ENCODE measurements at places on chromosomes 1 and 21.

DNA sequence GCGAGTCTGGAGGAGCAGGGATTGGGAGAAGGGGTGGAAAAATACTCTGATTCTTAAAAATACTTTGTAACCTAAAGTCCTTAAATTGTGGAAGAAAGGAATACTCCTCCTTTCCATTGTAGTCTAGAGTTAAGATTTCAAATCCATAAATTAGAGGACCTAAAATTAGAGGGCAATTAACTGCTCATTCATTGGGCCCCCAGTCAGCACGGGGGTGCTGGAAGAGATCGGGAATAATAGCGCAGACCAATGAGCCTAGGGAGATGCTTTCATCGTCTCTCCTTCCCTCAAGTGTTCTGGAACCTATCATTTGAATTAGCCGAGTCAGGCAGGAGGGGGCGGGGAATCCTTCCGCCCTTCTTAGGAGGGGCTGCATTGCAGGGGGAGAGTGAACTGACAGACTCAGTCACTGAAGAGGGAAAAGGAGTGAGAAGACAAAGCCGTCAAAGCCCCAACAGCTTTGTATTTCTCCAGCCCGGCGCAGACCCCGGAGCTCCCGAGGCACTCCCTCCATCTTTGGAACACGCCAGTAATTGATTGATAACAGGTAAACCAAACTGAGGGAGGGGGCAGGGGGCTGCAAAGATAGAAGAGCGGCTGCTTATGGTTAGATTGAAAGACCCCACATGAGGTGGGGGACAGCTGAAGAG is at the start of gene MLLT11:
TSS of gene MLLT11 (plus strand) at position 391 of the 650 bp plus-strand sequence. CDS start 6,828 bp downstream, outside the sequence.
- peak; percentile 61 for DNase-seq

DNA sequence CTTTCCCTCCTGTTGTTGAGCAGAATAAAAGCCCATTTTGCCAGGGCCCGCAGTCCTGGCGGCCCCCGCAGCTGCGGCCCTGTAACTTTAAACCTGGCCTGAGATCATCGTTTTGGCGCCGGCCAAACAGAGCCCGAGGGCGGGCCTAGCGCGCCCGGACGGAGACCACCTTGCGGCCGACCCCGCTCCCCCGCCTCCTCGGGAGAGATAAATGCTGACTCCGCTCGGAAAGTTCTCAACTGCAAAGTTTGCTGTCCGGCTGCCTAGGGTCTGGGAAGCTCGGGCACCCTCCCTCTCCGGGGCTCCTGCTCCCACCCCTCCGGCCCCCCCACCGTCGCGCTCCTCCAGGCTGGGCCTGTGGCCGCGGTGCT is at the start of gene PDPN:
TSS of gene PDPN (plus strand) at position 238 of the 371 bp plus-strand sequence. CDS start 202 bp downstream, outside the sequence.
- peak; percentile 8 for DNase-seq

- DNase-seq: peak; percentile 14
These were observed 20.0 kb downstream of the HTR6 start for GRCh38 chr1:19684677-19685076.

- no peak for DNase-seq
These were observed 10.3 kb downstream of the DUSP23 start for GRCh38 chr1:159791031-159791430.

- no peak for DNase-seq
These were observed 185.6 kb upstream of the RUNX1 start for GRCh38 chr21:35234725-35235124.

GRCh38 chr1:3029481-3029961 is 8.3 kb downstream of the ACTRT2 start:
- DNase-seq: no peak

GRCh38 chr1:39617488-39618049 is 21.9 kb downstream of the HEYL start:
- no peak for DNase-seq

DNA sequence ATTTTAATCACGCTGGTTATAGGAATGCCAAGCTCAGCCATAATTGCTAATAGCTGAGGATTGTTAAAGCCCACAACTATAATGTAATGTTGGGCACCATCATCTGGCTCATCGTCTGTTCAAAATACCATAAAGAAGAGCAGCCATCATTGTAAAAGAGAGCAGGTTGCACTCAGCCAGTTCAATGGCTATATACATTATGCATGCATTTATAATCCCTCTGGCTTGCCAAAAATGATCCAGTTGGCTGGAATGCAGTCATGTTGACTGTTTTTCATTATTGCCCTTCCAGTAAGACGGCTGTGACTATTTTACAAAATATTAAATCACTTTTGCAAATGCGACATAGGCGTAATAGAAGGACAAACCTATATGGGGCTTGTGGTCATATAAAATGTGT is 85.3 kb downstream of the SPAG17 start:
- no peak for DNase-seq

GRCh38 chr1:163844459-163844858 is 522.7 kb downstream of the NUF2 start:
- peak; percentile 80 for DNase-seq

- no peak for DNase-seq
These were observed 40.2 kb downstream of the RGS2 start for GRCh38 chr1:192849011-192849410.

GRCh38 chr1:98906809-98907208 is 97.9 kb downstream of the PLPPR5 start:
- DNase-seq: no peak

GRCh38 chr1:106515375-106515774 is 541.1 kb upstream of the PRMT6 start:
- no peak for DNase-seq

DNA sequence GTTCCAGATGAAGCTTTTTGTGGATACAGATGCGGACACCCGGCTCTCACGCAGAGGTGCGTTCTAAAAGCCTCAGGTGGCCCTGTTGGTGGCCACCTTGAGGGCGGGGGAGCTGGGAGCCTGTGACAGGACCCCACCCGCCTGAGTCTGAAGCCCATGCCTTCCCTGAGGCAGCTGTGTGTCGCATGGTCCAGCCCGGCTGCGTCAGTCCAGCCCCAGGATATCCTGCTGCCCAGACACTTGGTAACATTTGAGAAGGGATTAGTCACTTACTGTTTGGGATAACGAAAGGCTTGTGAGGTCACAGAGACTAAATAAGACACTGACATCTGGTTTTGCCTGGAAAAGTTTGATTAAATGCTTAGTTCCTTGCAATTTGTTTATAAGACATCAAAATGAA is 68.9 kb downstream of the UCK2 start:
- peak; percentile 85 for DNase-seq

DNA sequence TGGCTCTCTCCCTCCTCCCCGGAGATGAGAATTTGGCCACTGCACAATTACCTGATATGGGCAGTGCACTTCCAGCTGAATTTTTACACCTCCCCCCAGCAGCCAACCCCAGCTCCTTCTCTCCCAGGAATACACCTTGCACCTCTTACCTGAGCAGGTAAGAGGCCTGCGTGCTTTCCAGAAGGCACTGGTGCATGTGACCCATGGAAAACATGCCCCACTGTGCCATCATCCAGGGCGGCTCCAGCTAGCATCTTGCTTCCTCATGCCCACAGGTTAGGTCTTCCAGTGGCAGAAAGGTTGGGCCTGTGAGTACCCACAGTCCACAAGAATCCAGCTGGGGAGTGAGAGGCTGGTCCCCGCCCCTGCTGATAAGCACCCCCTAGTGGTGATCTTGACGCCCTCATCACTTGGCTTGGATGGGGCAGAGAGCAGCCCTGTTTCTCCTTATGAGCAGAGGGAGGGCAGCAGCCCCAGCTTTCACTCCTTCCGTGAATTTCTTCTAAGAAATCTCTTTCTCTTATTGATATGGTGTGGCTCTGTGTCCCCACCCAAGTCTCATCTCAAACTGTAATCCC is 57.8 kb downstream of the EDARADD start:
- no peak for DNase-seq

DNA sequence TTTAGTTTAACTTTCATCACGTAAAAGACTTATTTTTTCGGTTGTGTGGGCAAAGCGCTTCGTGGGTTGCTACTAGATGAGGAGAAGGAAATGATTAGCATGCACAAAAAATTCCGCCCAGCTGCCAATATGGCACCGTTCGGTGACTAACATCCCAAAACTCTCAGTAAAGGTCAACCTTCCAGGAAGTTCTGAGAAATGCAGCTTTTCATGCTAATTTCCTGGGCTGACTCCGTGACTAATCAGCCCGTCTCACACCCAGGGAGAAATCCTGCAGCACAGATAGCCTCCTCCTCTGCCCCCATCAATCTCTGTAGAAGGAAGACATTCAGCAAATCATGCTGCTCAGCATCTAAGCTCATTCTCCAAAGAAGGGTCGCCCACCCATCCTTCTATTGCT is 34.1 kb downstream of the TMCO4 start:
- peak; percentile 89 for DNase-seq

GRCh38 chr1:164855716-164856329 is 296.8 kb downstream of the PBX1 start:
- DNase-seq: no peak

DNA sequence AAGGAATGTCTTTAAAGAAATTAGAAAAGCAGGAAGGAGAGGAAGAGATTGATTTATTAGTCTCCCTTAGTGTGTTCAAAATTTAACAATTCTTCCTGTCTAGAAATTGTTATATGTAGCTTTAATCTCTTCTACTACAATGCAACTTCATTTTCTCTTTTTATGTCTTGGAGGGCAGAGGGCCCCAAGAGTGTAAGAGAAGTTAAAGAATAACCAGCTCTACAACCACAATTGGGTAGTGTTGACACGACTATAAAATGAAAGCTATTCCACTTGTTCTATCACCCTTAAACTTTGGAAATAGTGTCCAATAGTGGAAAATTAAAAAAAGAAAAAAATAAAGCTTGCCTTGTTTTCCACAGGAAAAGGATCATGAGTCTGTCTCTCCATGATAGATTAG is 82.6 kb upstream of the DPYD start:
- DNase-seq: no peak

DNA sequence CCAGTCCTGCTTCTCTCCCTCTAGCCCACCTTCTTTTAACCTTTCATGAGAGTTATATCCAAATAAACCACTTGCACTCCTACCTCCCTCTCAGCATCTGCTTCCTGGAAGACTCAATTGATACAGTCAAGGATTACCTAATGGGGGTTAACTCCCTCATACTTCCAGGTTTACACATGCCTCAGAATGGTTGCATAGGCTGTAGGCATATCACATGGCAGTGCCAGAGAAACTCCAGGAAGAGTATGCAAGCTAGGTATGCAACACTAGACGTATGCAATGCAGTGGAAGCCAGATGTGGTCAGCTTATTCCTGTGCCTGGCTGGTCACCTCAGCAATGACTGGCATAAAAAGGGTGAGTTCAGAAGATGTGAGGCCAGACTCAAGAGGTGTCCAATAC is 32.7 kb upstream of the VANGL1 start:
- DNase-seq: no peak

GRCh38 chr21:40846587-40847411 is at the start of gene DSCAM:
DSCAM (minus strand) TSS chr21:40847158; CDS start chr21:40846661, 497 bp downstream.
- DNase-seq: no peak

DNA sequence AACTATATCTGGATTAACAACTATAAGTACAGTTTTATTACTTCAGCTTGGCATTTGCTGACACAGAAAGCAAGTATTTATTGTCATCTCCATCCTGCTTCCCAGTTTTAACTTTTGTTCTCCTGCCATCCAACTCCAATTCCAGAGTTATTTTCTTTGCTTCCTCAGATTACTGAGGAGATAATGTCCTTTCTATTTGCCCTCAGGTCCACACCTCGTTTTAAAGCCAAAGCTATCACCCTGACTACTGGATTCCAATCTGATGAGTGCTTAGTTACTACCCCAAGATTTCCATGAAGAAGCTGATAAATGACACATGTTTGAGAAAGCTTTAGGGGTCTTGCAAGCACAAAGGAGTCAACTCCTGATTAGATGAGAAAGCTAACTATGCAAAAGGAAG is 25.2 kb downstream of the ACKR1 start:
- no peak for DNase-seq

DNA sequence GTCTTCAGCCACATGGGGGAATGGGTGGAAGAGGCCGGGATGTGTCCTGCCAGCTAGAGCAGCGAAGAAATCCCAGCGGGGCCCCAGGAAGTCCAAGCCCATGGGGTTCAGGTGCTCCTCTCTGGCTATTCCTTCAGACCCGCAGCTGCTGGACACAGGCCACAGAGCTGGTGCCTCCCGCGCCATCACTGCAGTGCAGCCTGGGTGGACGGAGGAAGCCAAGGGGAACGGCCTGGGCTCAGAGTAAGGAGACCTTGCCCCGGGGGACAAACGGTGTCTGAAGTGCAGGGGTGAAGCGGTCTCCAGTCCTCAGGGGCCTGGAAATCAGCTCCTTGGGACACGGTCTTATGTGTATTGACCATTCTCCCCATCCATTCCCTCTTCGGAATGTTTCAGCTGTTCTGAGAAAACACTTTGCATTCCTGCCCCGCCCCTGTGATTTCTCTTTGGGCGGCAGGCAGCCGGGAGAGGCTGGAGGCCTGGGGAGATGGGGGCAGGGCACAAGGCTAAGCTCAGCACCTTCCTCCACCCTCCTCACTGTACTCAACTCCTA is 18.4 kb downstream of the MTHFR start:
- DNase-seq: peak; percentile 73

DNA sequence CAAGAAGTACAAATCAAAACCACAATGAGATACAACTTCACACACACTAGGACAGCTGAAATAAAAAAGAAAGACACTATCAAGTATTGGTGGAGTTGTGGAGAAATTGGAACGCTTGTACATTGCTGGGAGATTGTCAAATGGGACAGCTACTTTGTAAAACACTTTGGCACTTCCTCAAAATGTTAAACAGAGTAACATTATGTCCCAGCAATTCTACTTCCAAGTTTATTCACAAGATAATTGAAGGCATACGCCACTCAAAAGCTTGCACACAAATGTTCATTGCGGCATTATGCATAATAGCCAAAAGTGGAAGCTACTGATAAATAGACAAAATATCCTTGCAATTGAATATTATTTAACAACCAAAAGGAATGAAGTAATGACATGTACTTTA is 199.9 kb upstream of the KCNK2 start:
- DNase-seq: no peak

GRCh38 chr1:9875636-9876000 is 34.5 kb downstream of the CTNNBIP1 start:
- peak; percentile 27 for DNase-seq

DNA sequence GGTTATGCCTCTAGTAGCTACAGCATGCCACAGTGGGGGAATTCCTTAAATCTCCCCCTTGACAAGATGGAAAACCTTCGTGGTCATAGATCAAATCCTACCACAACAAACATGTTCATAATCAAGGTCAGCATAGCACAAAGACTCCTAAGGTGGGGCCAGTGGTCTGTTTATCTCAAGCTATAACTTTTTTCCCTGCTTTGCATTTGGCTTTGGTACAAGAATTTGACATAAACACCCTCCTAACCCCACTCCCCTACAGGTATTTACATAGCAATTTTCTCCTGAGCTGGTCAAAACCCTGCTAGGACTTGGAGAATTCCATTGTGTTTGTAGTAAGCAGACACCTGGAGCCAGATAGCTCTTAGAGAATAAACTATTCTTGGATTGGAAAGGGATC is 58.5 kb downstream of the HIVEP3 start:
- no peak for DNase-seq

GRCh38 chr1:228554107-228554506 is 66.9 kb downstream of the RNF187 start:
- DNase-seq: no peak
